ENCODE measurements at places on chromosomes 7 and 10. TPM values are rescaled to one million over a fixed set of nuclear protein-coding genes. Genes with fewer than 3 reads are reported as not detected.

Gene MYH16
- total RNA-seq = not detected

Gene DDC
- total RNA-seq = not detected

Gene MBL2
- total RNA-seq = 0.43 TPM

Gene BTBD16
- total RNA-seq = not detected

Gene ITPRID1
- not detected for total RNA-seq

DNA sequence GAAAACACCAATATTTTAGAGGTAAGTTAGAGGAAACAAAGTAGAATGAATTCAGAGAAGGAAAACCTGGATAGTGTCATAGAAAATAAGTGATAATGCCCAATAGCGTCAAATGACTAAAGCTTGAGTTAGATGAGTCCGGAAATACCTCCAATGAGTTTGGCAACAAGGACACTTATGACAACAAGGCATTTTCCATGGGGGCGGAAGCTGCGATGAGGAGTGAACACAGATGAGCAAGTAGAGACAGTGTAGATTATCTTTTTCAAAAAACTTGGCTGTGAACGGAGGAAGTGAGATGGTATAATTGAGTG, 383 bp upstream of the R3HCC1L start:
- DNase-seq = no peak

- DNase-seq = no peak
Observed at GRCh38 chr7:89311886-89312285, 516.3 kb upstream of the TEX47 start.

- no peak for DNase-seq
Observed at GRCh38 chr7:124989911-124990310, 60.3 kb upstream of the POT1 start.

DNA sequence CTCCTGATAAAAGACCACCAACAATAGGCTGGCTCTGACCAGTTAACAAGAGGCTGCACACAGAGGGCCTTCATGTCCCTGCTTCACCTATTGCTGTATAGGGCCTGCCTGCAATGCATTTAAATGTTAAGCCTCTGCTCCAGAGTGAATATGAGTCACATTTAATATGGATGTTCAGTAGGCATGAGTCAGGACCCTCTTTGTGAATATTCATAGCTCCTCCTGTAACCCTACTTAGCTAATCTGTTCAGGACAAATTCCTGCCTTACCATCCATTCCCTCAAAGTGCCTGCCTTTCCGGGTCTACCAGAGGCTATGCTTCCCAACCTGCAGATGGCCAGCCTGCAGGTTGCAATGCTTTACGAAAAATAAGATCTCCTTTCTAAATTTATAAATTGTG, 32.5 kb downstream of the ARHGAP22 start:
- no peak for DNase-seq

DNA sequence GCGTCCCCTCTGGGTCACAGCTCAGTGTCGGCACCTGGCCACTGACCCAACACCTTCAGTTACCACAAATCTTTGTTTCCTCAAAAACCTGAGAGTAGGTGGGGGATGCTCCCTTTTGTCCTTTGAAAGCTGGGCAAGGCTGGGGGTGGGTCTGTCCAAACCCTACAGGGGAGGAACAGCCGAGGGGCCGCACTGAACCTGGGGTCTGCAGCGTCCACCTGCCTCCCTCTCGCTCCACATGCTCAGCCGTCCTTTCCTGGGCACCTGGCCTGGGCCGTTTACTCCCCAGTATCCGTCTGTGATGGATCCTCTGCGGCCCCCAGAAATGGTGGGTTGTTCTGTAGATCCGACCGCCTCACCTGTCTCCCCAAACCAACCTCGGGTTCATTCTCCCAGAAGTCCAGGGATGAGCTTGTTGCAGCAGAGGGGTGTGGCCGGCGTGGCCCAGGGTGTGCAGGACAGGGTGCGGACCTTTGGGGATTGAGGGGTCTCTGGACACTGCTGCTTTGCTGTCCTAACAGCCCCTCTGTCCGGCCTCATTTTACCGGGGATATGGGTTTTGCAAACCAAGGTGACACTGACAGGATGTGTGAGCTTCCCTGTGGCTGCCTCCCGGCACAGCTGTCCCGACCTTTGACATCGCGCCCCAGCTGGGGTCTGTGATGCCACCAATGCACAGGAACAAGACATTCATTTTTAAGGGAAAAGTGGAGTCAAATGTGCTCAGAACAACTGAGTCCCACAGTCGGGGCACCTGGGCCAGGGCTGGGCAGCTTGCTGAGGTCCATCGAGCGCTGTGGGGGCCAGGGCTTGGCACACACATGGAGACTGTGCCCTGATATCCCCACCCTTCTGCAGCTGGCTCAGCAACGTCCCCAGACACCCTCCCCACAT, 115.9 kb downstream of the VIPR2 start:
- DNase-seq = no peak

DNA sequence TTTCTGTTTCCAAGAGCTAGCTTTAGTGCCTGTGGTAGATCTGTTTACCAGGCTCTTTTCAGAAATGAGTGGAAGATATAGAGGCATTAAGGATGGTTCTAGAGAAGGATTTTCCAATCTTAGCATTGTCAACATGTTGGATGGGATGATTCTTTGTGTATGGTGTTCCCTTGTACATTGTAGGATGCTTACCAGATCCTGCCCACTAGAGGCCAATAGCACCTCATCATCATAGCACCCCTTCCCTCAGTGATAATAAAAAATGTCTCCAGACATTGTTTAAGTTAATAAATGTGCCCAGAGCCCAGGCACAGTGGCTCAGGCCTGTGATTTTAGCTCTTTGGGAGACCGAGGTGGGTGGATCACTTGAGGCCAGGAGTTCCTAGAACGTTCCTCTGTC, 121.2 kb downstream of the ANKRD30A start:
- no peak for DNase-seq

DNA sequence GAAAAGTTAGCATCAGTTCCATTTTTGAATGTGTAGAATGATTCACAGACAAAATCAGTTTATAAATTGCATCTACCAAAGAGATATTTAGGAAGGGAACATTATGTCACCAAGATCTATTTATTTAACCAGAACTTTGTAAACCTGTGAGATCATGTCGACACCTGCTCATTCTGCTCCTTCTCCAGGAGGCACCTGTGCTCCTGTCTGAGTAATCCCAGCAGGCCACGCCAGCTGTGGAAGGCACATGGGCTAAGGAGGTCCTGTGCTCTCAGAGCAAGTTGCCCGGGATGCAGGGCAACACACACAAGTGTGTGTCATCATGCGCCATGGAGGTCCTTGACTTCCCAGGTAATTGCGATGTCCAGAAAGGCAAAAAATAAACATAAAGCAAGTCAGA, 45.5 kb upstream of the ADARB2 start:
- DNase-seq = no peak

GRCh38 chr7:1646957-1647891, 22.9 kb upstream of the ELFN1 start:
- DNase-seq = peak; percentile 36

DNA sequence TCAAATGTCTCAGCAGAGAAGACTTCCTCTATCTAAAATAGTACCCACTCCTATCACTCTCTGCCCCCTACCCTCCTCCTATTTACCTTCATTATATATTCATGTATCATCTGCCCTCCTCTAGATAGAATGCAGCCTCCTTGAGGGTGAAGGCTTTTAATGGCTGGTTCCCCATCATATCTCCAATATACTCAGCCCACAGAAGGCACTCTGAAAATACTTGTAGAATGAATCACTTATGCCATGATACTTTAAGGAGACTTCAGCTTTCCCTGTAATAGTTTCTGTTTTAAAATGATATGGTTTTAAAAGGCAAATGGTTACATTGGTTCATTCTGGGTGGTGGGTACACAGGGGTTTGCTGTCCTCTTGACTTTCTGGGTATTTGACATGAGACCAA, 25.3 kb downstream of the GFRA1 start:
- no peak for DNase-seq

GRCh38 chr10:80590585-80591125, 53.0 kb downstream of the SH2D4B start:
- DNase-seq = no peak

- no peak for DNase-seq
Observed at GRCh38 chr7:54814401-54814800, 55.4 kb upstream of the SEC61G start.

- DNase-seq = no peak
Observed at GRCh38 chr10:86968271-86968993, at the start of gene ADIRF. ADIRF (plus strand) TSS chr10:86968482; CDS start chr10:86968545, 63 bp downstream.

All from G401 (cell line).